ENCODE measurements at places on chromosomes 1 and 21. TPM values are rescaled to one million over a fixed set of nuclear protein-coding genes. Genes with fewer than 3 reads are reported as not detected.

GRCh38 chr1:208015255-208015654 lies 104.3 kb upstream of the CD34 start:
- DNase-seq: no peak

DNA sequence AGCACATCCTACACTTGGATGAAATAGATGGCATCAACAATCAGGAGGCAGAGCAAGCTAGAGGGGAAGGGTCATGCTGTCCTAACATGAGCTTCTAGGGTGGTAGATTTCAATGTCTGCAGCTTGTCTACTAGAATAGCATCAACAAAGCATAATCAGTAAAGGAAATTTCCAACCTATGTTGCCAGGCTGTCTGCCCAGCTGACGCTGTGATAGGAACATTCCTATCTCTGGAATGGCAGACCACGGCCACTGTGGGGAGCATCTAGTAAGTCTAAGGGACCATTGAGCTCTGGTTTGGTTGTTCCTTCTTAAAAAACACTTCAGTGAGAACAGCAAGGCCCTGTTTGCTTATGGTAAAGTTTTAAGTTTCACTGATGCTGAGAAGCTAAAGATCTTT lies 206.8 kb downstream of the PAPPA2 start:
- no peak for DNase-seq

GRCh38 chr1:159947942-159948341 lies 2.5 kb upstream of the IGSF9 start:
- DNase-seq: no peak

DNA sequence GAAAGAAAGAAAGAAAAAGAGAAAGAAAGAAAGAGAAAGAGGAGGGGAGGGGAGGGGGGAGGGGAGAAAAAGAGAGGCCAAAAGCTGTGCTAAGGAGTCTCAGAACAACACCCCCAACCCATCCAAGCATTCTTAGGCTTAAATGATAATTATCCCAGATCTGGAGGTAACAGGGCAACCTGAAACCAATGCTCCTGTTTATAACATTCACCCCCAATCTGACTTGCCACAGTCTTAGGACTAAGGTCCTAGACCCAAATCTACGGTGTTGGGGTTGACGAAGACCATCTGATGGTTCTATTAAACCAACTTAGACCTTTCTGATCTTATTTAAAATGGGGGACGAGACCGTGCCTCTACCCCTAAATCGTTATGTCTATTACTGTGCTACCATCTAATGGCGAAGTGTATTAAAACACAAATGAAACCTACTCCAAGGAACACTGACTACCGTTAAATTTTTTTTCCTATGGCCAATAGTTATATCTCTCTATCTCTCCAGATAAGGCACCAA lies 119.3 kb upstream of the CDC42BPA start:
- DNase-seq: peak; percentile 71

GRCh38 chr1:30757352-30758120 lies at the start of gene LAPTM5:
Gene LAPTM5 (minus strand): TSS chr1:30757774. CDS start chr1:30757745, 29 bp downstream.
- DNase-seq: no peak

GRCh38 chr21:29656504-29657239 lies 283.1 kb downstream of the GRIK1 start:
- peak; percentile 86 for DNase-seq

GRCh38 chr1:20380616-20381035 lies 90.0 kb downstream of the VWA5B1 start:
- DNase-seq: peak; percentile 83

- peak; percentile 48 for DNase-seq
Observed at GRCh38 chr1:152110860-152111514, 4.3 kb downstream of the TCHH start.

- DNase-seq: peak; percentile 92
Observed at GRCh38 chr1:220818421-220819173, 31.9 kb downstream of the MTARC1 start.

DNA sequence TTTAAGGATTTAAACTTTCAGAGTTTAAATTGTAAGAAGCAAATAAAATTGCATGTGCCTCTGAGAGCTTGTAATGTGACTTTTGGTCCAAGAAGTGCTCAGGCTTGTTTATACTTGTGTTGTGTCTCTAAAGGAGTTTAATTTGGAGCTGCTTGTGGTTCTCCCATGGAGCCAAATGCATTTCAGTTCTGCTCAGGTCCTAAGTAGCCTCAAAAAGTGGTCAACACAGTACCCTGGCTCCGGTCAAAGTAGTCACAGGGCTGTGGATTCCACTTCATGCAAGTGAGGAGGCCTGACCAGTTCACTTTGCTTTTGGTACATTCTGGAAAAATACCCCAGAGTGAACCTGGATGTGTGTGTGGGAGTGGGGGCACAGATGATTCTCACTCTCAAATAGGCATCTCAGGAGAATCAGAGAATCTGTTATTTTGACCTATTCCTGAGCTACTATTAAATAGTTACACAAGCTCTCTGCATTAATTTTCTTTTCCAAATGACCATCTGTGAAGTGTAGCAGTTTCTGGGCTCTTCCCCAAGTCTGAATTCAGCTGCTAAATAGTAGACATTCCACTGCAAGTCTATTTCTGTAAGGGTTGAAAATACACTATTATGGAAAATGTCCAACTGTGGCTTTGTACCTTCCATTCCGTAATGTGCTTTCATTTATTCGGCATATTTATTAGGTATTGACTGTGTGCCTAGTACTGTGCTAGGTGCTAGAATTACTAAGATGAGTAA lies 31.7 kb upstream of the AGO1 start:
- DNase-seq: no peak

GRCh38 chr1:223242382-223242955 lies 99.4 kb upstream of the TLR5 start:
- no peak for DNase-seq

DNA sequence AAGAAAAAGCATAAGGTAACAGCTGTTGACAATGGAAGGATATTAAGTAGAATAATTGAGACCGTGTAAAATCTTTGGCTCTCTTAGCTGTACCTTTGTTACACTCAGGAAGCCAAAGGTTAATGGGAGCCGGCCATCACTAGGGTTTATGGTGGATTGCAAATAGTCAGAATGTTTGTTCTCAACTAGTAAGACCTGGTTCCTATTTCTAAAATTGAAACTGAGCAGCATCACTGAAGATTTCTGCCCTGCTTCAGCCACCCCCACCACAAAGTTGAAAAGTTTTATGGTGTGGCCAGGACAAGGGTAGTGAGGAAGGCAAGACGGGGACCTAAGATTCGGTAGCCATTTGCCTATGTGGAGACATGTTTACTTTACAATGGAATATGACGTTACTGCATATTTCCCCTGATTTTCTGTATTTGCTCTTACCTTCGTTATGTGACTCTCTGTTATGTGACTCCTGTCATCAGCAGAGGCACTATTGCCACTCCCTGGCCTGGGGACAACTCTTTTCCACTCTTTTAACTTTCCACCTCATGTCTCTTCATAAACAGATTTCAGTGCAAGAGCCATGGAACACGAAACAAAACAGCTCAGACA lies 41.4 kb upstream of the KIF1B start:
- no peak for DNase-seq

DNA sequence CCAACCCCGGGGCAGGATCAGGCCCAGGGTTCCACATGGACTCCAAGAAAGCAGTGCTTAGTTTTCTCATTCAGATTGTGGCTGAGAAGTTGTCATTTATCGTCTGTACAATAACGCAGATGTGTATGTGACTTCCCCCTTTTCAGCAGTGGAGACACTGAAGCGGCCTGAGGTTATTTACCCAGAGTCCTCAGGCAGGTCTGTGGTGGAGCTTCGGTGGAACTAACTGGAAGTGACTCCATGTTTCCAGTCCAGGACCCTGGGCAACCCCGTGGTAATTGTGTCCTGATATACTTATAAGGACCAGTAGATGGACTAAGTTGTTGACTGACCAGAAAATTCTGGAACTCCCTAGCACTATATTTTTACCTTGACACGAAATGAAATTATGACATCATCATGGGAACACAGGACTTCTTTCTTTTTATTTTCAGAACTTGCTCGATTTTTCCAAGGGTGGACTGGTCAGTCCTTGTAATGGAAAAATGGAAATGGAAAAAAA lies 1.0 kb upstream of the IER5 start:
- peak; percentile 58 for DNase-seq

- no peak for DNase-seq
Observed at GRCh38 chr21:31865429-31865970, 7.3 kb upstream of the HUNK start.

GRCh38 chr1:52955129-52955970 lies 28.3 kb downstream of the SCP2 start:
- peak; percentile 39 for DNase-seq

GRCh38 chr1:72050551-72050950 lies 231.8 kb downstream of the NEGR1 start:
- no peak for DNase-seq

DNA sequence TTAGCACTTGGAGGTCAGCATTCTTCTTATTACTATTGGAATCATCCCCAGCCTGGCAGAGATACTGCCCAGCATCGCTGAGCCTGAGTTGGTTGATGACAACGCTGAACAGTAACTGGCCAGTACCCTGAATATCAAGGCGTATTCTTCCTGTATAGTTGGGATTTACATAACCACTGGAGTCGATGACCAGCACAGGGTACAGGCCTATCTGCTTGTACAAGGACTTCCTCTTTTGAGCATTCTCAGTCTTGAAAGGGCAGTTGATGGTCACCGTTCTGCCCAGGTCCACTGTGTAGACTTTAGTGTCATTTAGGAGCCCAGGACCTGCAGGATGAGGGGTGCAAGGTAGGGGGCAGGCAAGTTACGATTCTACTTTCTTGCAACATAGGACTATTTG lies 8.8 kb downstream of the PIGR start:
- no peak for DNase-seq

The NTMT2 gene
- not detected for total RNA-seq

The UBE2U gene
- total RNA-seq: not detected

The PTPRU gene
- total RNA-seq: 86.0 TPM

The DEDD gene
- total RNA-seq: 29.6 TPM

The ZNF695 gene
- 5.8 TPM for total RNA-seq

The TFF3 gene
- not detected for total RNA-seq

The GORAB gene
- 14.0 TPM for total RNA-seq

The OPRD1 gene
- total RNA-seq: 0.23 TPM

The SYPL2 gene
- 0.34 TPM for total RNA-seq

All from LHCN-M2 (cell line).